ENCODE measurements at places on chromosomes 3 and 15. TPM values are rescaled to one million over a fixed set of nuclear protein-coding genes. Genes with fewer than 3 reads are reported as not detected.

The LTF gene
- not detected for total RNA-seq

DNA sequence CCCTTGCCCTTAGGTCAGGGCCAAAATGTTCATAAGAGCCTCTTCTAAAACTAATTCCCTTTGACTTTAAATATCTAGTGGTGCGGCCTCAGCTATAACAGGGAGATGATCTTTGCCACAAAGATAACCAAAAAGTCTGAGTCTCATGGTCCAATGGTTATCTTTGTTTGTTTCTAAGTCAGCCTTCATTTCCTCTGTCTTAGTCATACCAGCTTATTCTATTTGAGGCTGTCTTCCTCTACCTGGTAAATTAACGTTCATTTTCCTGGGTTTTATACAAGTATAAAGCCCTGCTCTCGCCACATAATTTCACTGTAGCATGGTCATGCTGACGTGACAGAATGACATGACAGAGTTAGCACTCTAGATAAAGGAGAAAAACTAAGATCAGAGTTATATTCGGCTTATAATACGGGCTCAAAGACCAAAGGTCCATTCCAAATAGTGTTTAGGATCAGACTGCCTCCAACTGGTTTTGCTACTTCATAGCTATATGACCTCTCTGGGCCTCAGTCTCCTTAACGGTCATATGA is 18.4 kb downstream of the ZNF860 start:
- DNase-seq = no peak

DNA sequence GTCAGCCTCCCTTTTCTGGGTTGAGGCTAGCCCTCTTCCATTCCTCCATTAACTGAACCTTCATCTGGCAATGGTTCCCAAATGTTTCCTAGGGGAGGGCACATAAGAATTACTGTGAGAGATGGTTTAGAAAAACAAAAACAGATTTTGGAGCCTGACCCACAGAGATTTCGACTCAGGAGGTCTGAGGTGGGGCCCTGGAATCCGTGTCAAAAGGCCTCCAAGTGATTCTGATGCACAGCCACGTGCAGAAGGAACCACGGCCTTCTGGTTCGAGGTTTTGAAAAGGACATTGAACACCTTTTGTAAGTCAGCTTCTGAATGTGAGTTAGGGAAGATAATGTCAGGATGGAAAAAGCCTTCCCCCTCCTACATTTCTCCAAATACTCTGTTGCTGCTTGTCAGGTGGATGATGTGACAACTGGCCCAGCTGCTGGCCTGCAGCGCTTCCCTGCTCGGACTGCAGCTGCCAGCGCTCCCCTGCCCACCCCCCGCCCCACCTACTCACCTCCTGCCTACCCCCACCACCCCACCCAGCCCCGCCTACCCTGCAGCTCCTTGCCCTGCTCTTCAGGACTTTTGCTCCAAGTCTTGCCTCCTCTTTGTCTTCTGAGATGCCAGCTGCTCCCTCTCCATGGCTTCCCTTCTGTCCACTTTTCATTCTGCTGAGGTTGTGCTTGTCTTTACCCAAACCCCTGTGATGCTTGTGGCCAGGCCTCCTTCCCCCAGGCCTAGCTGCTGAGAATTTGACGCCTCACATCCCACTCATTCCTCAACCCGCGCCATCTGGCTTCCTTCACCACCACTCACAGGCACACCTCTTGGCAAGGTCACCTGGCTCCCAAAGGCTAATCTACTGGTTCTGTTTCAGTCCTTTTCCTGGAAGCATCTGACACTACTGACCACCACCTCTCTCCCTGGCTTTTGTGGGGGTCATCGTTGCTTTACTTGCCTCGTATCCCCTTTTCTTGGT is 6.6 kb downstream of the EHD4 start:
- peak; percentile 18 for DNase-seq

GRCh38 chr3:126672741-126673140 is 17.8 kb upstream of the TXNRD3 start:
- no peak for DNase-seq

- DNase-seq = peak; percentile 69
These were observed 76.5 kb downstream of the CD200R1L start for GRCh38 chr3:112770032-112770626.

All from activated CD8-positive, alpha-beta T cell treated with anti-CD3 and anti-CD28 coated beads for 36 hours (primary cell).